ENCODE measurements at places on chromosomes 2 and 18.

GRCh38 chr18:78875016-78875777, 104.4 kb upstream of the SALL3 start:
- no peak for DNase-seq

DNA sequence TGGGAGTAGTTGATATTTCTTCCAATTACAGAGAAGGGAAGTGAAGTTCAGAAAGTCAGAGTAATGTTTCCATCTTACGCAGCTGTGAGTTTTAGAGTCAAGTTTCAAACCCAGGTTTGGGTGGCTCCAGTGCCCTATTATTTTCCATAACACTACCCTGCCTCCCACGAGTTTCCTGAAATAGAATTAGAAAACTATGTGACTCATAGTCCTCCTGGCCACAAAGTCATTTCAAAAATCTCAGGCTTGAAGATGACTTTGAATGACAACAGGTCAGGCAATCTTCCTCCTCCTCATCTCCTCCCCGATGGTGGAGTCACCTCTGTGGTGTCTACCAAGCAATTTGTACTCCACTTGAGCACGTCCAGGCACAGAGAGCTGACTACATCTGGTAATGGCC, 212.3 kb upstream of the TRIB2 start:
- no peak for DNase-seq

GRCh38 chr2:203279288-203279687, 40.5 kb downstream of the CYP20A1 start:
- DNase-seq: no peak

GRCh38 chr2:28273751-28274150, 118.9 kb upstream of the FOSL2 start:
- no peak for DNase-seq

DNA sequence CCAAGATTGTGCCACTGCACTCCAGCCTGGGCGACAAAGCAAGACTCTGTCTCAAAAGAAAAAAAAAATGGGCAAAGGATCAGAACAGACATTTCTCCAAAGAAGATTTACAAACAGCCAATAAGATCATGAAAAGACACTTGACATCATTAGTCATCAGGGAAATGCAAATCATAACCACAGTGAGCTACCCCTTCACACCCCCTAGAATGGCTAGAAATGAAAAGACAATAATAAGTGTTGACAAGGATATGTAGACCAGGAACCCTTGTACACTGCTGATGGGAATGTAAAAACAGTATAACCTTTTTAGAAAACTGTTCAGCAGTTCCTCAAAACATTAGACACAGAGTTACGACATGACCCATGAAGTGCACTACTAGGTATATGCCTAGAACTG, 18.4 kb upstream of the MTERF4 start:
- DNase-seq: no peak

DNA sequence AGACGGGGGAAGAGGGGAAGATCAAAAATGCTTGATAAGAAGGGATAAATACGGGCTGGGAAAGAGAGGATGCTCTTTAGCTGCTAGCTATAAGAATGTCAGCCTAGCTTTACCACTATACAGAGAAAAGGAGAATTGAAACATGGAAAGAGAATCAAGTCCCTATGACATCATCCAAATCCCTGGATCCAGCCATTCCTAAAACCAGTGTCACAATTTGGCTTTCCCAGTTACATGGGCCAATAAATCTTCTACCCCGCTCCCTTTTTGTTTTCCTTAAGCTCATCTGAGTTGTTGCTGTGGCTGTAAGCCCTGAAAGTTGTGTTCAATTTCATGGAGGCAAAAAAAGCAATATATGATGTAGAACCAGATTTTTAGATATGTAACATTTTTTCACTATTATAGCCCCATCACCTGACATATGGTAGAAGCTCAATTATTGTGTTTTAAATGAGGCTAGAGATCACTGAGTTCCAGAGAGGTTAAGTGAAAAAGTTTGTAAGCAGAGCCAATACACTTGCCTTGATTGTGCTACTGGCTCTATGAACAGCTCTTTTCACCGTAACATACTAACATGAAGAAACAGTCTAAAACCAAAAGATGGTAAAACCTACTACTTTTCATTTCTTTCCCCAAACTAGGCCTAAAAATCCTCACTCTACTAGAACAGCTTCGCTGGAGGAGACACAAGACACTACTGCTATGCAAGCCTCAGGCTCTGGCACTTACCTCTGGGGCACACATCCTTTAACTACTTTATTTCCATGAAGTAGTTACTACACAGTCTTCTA, 4.3 kb downstream of the HNRNPLL start:
- DNase-seq: no peak

DNA sequence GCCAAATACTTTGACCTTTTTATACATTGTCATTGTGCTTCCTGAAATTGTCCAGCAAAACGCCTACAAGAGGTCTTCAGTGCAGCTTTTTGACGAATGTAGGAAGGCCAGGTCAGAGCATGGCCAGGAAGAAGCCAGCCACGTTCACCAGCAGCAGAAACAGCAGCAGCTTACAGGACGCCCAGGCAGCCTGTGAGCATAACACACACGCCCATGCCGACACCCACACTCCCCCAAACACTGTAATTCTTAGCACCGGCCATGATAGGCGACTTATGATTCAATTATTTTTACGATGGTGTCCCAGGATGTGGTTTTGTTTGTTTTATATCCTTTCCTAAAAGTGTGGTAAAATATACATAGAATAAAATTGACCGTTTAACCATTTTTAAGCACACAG, 249.1 kb upstream of the SALL3 start:
- DNase-seq: no peak

- no peak for DNase-seq
Measured at GRCh38 chr2:205609113-205609512, 73.2 kb upstream of the NRP2 start.

DNA sequence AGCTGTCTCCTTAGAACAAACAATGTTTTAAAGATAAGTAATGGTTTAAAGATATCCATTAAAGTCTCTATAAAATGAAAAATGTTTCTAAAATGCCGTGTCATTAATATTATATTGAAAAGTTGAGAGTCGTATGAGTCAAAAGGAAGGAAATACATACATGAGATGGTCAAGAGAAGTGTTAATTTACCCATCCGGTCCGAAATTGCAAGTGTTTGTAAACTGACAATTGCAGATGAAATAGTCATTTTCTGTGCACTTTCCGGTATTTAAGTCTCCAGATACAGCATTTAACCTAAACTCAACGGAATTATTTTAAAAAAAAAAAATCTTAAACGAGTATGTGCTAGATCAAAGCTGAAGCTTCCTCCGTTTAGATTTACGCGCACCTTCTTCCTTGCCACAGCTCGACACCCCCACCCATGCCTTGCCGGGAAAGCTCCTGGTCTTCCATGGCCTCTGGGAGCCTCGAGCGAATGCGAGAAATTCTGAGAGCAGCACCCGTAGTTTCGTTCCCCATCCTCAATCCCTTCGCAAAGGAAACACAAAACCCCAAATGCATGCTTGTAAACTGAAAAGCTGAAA, 1.8 kb downstream of the DSC3 start:
- no peak for DNase-seq

DNA sequence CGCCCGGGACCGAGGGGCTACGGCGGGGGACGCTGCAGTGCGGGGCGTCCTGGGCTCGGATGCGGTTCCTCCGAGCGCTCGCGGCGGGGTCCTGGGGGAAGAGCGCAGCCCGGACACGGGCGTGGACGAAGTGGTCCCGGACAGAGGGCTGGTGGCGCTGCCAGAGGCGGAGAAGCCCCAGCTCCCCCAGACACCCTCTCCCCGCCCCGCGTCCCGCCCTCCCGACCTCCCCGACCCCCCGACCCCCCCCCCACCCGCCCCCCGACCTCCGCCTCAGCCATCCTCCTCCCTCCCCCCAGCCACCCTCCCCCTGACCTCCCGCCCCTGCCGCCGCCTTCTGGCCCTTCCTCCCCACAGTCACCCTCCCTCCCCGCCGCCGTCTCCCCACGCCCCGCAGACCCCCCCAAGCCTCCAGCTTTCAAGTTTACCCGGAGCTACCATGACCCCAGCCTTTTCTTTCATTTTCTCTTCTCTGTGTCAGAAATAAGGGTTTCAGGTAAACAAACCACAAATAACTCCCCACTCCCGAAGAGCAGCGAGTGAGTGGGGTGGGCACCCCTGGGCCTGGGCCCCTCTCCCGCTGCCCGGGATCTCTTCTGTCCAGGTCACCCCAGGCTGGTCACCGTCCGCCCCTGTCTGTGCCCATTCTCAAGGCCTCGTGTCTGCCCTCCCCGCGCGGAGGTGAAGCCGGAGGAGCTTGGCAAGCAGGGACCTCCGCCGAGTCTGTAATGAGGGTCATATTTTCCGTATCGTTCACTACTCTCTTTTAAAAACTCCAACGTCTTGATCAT, 5.1 kb downstream of the NFATC1 start:
- DNase-seq: no peak

DNA sequence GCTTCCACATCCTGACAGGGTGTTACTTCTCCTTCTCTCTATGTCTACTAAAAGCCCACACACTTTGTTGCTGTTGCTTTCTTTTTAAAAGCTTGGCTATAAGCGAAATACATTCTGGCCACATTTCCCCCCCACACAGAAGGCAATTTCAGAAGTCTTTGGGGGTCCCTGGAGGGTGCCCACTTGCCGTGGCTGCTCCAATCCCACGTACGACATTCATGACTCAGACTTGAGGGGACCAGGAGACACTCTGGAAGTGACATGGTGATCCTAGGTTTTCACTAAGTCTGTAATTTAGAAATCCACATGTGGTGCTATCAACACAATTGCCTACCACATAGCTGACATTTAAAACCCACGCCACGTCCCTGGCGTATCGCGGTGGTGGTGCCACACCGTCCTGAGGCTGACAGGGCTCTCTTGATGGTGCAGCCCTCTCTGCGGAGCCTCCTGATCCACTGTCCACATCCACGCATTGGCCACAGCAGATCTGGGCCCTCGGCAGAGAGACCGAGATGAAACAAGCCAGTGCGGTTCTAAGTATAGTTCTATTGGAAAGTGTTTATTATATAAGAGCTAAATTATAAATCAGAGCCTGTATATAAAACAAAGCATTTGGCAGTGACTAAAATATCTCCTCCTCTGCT, 42.4 kb downstream of the CYP27C1 start:
- no peak for DNase-seq

DNA sequence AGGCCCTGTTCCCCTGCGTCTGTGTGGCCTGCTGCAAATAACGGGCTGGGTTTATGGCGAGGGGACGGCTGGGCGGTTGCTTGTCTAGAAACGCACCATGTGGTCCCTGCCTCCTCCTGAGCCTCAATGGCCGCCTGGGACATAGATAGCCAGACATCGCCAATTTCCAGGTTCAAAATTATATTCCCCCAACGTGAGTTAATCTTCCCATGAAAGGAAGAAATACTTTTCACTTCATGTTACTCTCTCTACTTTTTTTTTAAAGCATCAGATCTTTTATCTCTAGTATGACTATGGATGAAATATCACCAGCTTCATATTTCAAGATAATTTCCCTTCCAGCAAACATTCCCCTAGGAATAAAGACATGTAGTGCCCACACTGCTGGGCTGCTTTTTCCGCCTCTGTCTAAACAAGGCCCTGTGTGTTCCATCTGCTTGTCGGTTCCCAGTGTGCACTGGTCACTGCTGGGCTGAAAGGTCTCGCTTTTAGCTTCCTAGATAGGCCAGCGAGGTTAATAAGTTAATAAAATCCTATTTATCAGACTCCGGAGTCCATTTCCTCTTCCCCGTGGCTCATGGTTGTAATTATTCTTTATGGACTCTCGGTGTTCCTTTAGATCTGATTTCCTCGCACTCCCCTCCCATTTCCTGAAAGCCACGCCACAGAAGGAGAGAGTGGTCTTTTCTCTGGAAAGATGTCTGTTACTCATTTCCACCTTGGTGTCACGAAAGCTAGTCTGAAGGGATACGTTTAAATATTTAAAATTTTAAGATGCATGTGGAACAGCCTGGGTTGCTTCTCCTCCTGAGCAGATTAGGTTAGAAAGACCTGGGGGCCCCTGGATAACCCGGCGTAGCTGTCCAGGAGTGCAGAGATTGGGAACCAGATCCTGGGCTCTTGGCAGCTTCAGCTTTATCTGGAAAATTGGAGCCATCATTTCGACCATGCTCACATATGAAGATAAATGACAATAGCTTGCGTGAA, 196.6 kb upstream of the COPS8 start:
- DNase-seq: no peak

DNA sequence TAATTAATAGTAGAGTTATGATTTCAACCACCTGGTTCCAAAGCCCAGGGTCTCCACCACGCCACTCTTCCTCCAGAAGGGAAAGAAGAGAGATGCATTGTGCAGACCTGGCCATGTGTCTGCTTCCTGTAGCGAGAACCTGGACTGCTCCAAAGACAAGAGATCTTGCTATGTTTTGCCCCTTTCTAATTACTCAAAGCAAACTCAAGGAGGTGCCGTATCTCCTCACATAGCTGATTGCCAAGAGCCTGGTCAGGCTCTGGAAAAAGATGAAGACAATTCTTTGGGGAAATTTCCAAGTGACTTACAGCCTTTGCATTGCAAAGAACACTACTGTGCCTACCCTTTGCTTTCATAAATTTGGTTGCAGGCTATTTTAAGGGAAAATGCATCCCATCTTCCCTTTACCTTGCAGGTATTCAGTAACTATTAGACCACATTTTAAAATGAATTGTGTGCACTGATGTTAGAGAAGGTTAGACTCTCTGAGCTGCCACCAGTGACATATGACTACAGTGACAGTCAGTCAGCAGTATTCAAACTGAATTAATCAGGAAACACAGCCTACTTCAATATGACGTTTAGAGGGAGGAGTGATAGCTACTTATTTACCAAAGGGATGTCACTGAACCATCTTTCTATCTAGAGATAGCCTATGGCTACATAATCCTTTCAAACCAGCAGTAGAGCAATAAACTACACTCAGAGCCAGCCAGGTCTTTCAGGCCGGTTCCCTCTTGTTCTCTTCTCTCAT, 842.1 kb upstream of the FANCL start:
- no peak for DNase-seq

GRCh38 chr18:13621886-13622619, 104.3 kb downstream of the FAM210A start:
- DNase-seq: no peak

DNA sequence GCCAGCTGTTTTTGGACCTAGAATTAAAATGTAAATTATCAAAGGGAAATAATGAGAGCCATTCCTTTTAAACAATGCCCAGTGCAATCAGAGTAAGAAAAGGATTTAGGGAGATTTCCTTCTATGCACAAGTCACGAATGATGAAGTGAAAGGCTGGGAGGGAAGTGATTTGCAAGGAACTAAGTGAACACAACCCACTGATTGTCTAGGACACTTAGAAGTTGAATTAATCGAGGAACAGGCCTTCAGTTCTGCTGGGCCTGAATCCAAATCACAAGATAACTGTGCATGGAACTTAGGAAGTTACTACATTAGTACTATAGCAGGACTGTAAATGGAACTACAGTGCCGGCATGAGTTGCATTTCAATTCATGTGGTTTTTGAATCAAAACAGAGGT, 17.7 kb downstream of the MAP2 start:
- DNase-seq: no peak

GRCh38 chr2:136251197-136251884, 133.4 kb upstream of the CXCR4 start:
- DNase-seq: no peak

DNA sequence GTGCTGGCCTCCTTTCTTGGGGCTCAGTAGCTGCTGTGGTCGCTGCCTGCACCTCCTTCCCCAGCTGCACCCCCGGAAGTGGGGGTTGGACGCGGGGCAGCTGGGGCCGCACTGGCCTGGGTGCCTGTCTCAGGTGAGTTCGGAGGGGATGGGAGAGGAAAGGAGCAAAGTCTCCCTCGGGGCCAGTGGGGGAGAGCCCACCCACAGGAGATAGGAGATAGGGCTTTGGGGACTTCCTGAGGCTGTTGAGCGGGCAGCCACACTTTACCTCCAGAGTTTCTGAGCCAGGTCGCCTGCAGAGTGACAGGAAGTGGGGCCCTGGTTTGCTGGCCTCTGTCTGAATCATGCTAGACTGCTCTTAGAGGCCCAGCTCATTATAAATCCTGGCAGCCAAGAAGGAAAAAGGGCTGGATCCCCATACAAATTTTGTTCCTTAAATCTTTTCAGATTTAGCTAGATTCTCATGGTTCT, 8.1 kb downstream of the MBP start:
- no peak for DNase-seq

Measured in stimulated activated CD4-positive, alpha-beta T cell treated with anti-CD3 and anti-CD28 coated beads, Interleukin-15, amount 100 ng/mL, for 1 hour (primary cell).